ENCODE measurements at places on chromosomes 1 and 21. TPM values are rescaled to one million over a fixed set of nuclear protein-coding genes. Genes with fewer than 3 reads are reported as not detected.

TRIM67 gene
- total RNA-seq, result not detected

TMEM125 gene
- not detected for total RNA-seq

RAP1GAP gene
- not detected for total RNA-seq

FMO5 gene
- 0.53 TPM for total RNA-seq

CFHR4 gene
- total RNA-seq, result not detected

SPTA1 gene
- not detected for total RNA-seq

FHAD1 gene
- 0.18 TPM for total RNA-seq

CNIH3 gene
- 1.4 TPM for total RNA-seq

SLC44A3 gene
- total RNA-seq, result 0.35 TPM

- no peak overlapping the region for H3K27ac ChIP-seq
- H3K36me3 ChIP-seq, result peaks cover 19% of the 10 kb centered on the region
- no peaks in the 10 kb centered on the region for H3K27me3 ChIP-seq
- H3K4me3 ChIP-seq, result no peak overlapping the region
- peaks cover 17% of the 10 kb centered on the region for H3K4me1 ChIP-seq
Observed at GRCh38 chr1:169326956-169327268, 40.7 kb downstream of the NME7 start.

DNA sequence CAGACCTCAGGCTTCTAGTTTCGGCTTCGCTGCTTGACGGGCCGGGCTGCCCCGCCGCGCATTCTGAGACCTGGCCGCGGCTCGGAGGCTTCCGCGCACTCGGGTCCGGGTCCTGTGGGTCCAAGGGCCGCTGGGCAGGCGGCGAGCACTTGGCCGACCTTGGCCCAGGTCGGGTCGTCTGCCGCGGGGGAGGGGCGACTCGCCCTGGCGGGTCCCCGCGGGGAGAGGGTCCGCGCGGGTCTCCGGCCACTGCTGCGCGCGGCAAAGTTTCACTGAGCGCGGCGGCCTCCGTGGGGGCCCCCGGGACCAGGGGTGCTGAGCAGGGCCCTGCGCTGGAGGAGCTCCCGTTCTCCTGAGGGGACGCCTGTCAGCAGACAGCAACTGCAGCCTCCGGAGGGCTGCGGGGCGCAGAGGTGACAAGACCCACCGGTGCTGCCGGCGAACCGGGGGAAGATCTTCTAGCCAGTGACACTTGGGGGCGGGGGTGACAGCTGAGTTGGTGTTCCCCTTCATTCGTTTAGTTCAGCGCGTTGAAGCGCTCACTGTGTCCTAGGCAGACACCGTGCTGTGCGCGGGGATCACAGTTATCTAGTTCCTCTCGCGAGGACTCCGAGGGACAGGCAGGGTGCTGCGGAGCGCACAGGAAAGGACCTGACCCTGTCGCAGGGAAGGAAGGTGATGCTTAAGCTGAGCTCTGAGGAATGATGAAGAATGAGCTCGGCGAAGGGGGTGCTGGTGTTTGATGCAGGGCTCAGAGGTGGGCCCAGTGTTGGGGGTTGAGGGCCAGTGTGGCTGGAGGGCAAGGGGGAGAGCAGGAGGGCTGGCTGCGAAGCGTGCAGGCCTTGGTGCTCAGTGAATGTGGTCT is 725 bp downstream of the MTFR1L start:
- DNase-seq, result peak; percentile 81
- H3K36me3 ChIP-seq, result peaks cover 7% of the 10 kb centered on the region
- peaks cover 38% of the 10 kb centered on the region for H3K4me1 ChIP-seq
- H3K4me3 ChIP-seq, result peak overlapping the region; percentile 96
- H3K27me3 ChIP-seq, result no peaks in the 10 kb centered on the region

DNA sequence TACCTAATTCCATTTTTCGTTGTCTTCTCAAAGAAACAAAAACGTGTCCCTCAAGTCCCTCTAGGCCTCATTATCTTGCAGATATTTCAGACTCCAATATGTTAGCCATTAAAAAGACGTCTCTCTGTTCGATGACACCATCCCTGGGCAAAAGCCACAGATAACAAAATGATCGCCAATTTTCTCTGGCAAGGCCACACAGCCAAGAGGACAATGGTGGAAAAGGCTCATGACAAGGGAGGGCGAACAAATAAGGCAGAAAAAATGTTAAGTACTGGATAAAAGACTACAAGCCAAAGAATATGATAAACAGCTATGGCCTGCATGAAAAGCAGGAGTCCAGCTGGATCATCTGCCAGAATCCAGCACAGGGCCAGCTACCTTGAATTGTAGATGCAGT is 82.9 kb downstream of the TBX15 start:
- H3K27ac ChIP-seq, result no peak overlapping the region
- no peak for DNase-seq
- no peaks in the 10 kb centered on the region for H3K27me3 ChIP-seq
- no peaks in the 10 kb centered on the region for H3K36me3 ChIP-seq

DNA sequence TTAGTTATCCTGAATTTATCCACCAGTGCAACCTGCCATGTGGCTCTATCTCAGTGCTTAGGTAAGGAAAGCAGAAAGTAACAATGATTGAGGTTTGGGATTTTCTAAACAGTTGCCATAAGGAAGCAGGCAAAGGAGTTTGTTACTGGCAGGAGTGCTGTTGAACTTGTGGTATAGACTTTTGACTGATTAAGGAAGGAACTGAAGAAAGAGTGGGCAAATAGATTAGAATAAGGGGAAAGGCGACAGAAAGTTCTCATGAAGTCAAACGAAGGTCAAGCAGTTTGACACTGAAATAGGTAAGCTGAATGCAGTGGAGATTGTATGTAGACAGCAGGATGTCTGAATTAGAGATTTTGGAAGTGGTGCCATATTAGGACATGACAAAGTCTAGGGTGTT is 24.2 kb upstream of the CR2 start:
- no peak overlapping the region for H3K27ac ChIP-seq
- DNase-seq, result no peak
- H3K4me1 ChIP-seq, result no peaks in the 10 kb centered on the region
- peaks cover 31% of the 10 kb centered on the region for H3K27me3 ChIP-seq

DNA sequence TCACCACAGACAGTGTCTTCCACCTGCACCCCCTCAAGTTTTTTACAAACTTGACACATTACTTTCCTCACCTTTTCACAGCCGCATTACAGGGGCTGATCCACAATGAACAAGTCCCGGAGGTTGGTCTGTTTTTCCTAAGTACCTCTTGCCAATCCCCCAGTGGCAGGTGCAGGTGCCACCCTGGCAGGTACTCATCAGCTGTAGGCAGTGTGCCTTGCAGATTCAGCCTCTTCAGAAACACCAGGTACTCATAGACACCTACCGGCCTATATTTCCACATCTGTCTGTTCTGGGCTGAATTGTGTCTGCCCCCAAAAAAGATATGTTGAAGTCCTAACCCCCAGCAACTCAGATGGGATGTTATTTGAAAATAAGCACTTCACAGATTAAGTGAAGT is 81.4 kb upstream of the CNIH3 start:
- H3K4me3 ChIP-seq, result no peak overlapping the region
- H3K36me3 ChIP-seq, result no peaks in the 10 kb centered on the region
- H3K27me3 ChIP-seq, result peaks cover 13% of the 10 kb centered on the region
- no peak overlapping the region for H3K27ac ChIP-seq
- no peaks in the 10 kb centered on the region for H3K4me1 ChIP-seq
- no peak for DNase-seq

DNA sequence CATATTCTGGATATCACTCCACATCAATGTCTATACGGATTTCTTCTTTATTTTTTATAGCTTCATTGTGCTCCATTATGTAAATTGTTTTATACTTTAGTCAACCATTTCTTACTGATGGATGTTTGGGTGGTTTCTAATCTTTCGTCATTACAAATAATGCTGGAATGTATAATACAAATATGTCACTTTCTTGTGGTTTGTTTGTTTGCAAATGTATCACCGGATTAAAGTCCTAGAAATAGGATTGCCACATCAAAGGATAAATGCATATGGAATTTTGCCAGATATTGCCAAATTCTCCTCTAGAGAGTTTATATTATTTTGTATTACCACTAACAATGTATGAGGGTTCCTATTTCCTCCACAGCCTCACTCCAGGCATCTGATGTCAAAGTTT is 48.7 kb upstream of the PRDM2 start:
- H3K4me1 ChIP-seq, result no peaks in the 10 kb centered on the region
- H3K4me3 ChIP-seq, result no peak overlapping the region
- H3K27me3 ChIP-seq, result peaks cover 15% of the 10 kb centered on the region
- H3K36me3 ChIP-seq, result no peaks in the 10 kb centered on the region
- no peak overlapping the region for H3K27ac ChIP-seq
- DNase-seq, result no peak

DNA sequence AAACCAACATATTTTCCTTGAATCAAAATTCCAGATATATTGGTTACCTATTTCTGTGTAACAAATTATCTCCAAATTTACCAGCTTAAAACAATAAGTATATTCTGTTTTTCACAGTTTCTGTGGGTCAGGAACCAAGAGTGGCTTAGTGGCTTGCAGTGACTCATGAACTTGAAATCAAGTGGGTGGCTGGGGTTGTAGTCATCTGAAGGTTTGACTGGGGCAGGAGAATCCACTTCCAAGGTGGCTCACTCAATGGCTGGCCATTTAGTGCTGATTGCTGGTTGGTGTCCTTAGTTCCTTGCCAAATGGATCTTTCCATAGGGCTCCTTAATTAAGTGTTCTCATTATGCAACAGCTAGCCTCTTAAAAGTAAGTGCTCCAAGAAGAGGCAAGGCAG is 43.8 kb downstream of the ALG14 start:
- H3K4me1 ChIP-seq, result no peaks in the 10 kb centered on the region
- DNase-seq, result no peak
- no peak overlapping the region for H3K4me3 ChIP-seq
- H3K36me3 ChIP-seq, result no peaks in the 10 kb centered on the region
- H3K27ac ChIP-seq, result no peak overlapping the region

DNA sequence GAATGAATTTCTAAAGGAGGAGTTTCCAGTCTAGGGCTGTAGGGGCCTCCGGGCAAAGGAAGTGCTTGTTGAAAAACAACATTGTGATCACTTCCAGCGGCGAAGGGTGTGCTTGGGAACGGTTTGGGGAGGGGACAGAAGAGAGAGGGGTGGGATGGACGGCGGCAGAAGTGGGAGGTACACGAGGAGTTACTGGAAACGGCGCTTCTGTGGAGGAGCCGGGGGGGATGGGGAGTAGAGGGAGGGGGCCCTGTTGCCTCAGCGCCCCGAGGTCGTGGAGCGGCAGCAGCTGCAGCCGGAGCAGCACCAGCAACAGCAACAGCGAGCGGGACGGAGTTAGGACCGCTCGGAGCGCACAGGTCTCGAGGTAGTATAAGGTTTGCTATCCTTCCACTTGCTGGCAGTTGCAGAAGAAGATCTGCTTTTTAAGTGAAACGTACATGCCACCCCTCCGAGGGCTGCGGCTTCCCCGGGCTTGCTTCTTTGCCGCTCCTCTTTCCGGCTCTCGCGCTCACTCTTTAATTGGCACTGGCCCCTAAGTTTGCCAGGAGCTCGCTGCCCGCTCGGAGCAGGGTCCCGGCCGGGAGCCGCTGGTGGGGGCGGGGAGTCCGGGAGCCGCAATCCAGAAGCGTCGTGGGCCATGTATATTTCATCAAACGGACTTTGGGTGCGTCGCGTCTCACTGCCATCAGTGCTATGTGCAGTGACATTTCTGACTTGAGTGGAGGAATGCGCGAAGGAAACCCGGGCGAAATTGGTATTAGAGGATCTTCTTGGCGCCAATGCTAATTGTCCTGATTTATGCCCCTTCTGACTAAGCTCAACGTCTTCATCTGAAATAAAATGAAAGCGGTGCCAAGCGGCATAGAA is 771 bp upstream of the NTNG1 start:
- no peaks in the 10 kb centered on the region for H3K36me3 ChIP-seq
- DNase-seq, result peak; percentile 16
- peak overlapping the region; percentile 55 for H3K4me3 ChIP-seq
- H3K4me1 ChIP-seq, result peaks cover 21% of the 10 kb centered on the region

DNA sequence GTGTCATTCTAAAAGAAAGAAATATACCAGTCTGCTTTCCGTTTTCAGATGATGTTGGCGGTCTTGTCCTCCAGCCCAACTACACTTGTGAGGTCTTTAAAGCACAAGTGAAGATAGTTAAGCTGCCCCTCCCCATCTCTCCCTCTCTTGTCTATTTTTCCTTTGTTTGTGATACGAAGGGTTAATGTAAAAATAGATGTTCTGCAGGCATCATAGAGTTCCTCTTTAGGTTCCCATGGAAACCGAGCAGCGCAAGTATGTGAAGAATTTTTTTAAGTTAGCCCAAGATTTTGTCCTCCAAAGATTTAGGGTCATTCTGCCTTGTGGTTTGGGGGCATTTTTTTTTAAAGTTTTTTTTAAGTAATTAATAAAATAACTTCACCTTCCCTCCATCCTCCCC is 232.4 kb upstream of the AJAP1 start:
- H3K4me3 ChIP-seq, result no peak overlapping the region
- no peaks in the 10 kb centered on the region for H3K4me1 ChIP-seq
- H3K36me3 ChIP-seq, result no peaks in the 10 kb centered on the region
- no peak for DNase-seq

GRCh38 chr21:25647647-25648046 is 8.6 kb downstream of the JAM2 start:
- no peak for DNase-seq
- no peak overlapping the region for H3K27ac ChIP-seq
- no peaks in the 10 kb centered on the region for H3K36me3 ChIP-seq
- no peaks in the 10 kb centered on the region for H3K4me1 ChIP-seq

- H3K27me3 ChIP-seq, result no peaks in the 10 kb centered on the region
- DNase-seq, result no peak
- no peaks in the 10 kb centered on the region for H3K36me3 ChIP-seq
- peaks cover 10% of the 10 kb centered on the region for H3K4me1 ChIP-seq
- no peak overlapping the region for H3K27ac ChIP-seq
Observed at GRCh38 chr1:228917342-228917741, 182.1 kb downstream of the RHOU start.

GRCh38 chr21:38472412-38473108 is 25.7 kb downstream of the ERG start:
- no peak overlapping the region for H3K4me3 ChIP-seq
- no peak overlapping the region for H3K27ac ChIP-seq
- H3K27me3 ChIP-seq, result peaks cover 26% of the 10 kb centered on the region
- no peaks in the 10 kb centered on the region for H3K36me3 ChIP-seq
- DNase-seq, result no peak

DNA sequence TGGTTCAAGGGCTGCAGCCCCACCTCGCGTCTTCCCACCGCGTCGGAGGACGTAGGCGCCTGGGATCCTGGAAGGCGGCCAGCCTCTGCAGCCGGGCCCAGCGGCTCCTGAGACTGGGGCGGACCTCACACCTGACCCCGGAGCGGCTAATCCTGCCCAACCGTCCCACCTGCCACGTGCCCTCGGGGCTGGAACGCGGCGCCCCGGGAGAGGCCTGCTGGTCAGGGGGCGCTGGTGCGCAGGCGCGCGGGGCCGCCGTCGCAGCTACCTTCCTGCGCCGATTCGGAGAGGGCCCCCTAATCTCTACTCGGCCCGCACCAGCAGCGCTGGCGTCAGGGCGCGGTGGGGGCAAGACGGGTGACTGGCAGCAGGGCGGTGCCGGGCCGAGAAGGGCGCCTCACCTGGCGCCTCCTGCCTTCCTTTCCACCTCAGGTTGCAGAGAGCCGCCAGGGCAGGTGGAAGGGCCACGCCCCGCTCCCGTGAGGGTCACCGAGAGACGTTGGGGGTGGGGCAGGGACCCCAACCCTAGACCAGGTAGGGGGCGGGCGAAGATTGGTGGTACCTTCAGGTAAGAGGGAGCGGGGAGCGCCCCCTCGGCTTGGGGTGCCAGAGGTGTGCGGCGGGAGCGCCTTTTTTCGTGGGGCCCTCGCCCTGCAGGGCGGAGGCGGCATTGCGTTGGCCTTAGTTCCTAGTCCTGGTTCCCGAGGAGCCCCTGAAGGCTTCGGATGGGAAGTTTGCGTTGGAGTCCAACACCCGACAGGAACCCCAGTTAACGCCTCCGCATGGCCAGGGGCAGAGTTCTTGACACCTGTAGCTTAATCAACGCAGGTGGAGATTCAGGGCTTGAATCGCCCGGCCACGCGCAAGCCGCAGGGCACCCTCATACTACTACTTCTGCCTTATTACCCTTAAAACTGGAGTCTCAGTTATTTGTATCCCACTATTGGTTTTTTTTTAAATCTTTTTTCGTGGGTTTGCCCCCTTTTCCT is at the start of gene TDRD5:
Gene TDRD5, plus strand, starts transcription at position 241 of the 989 bp plus-strand sequence. CDS start 784 bp downstream, outside the sequence.
- H3K36me3 ChIP-seq, result no peaks in the 10 kb centered on the region
- no peaks in the 10 kb centered on the region for H3K4me1 ChIP-seq
- H3K27me3 ChIP-seq, result peaks cover 21% of the 10 kb centered on the region
- DNase-seq, result no peak
- H3K27ac ChIP-seq, result no peak within 1 kb of the TSS
